ENCODE measurements at places on chromosomes 2 and 18. TPM values are rescaled to one million over a fixed set of nuclear protein-coding genes. Genes with fewer than 3 reads are reported as not detected.

- DNase-seq: no peak
These were observed 49.6 kb downstream of the COL5A2 start for GRCh38 chr2:189129971-189130370.

RETREG2 gene
- 111 TPM for total RNA-seq

DNA sequence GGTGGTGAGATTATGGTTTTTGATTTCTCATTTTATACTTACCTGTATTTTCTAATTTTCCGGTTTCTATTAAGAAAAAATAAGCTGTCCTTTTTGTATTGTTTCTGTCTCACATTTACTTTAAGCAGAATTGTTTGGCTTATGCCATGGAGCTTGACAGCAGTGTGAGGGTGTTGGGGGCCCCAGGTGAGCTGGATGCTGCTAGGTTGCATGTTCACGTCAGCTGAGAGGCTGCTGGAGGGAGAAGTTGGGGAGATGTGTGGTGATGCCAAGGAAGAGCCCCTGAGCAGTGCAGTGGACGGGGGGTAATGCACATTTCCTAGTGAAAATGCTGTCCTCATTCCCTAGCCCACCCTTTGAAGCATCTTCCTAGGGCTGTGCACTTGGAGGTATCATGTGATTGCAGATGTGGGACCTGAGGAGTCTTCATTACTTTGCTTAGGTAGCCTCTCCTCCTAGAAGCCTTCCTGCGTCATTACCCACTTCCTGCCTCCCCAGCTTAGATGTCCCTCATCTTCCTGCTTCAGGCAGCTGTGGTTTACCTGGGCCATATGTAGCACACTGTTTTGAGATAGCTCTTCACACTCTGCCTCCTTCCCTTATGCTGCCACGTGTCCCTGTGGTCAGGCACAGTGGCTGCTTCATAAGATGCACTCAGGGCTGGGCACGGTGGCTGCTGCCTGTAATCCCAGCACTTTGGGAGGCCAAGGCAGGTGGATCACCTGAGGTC is 16.2 kb downstream of the ATG16L1 start:
- DNase-seq: peak; percentile 95

DNA sequence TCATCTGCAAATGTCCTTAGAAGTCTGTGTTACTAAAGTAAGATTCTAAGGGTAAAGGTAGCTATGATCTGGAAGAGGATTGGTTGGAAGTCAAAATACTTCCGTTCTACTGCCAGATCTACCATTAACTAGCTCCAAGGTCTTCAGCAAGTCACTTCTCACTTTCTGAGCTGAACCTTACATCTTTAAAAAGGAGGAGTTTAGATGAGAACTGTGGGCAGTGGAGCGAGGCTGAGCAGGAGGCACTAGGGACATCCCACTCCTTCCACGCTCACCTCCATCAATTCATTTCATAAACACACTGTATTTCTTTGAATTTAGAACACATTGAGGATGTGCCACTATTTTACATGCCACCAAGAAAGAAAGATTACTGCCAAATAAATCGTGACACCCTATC is 143.0 kb downstream of the ABCA12 start:
- no peak for DNase-seq

- DNase-seq: no peak
These were observed 49.4 kb upstream of the PKDCC start for GRCh38 chr2:41998186-41999127.

SLC4A5 gene
- 1.6 TPM for total RNA-seq

NPPC gene
- total RNA-seq: 1.4 TPM

HOXD1 gene
- not detected for total RNA-seq

GRCh38 chr2:1544478-1545069 is 131.3 kb downstream of the TPO start:
- no peak for DNase-seq

- no peak for DNase-seq
These were observed 58.0 kb upstream of the TMEM163 start for GRCh38 chr2:134776836-134777235.

- DNase-seq: no peak
These were observed 1691.8 kb upstream of the SLC39A10 start for GRCh38 chr2:193965263-193965662.

DNA sequence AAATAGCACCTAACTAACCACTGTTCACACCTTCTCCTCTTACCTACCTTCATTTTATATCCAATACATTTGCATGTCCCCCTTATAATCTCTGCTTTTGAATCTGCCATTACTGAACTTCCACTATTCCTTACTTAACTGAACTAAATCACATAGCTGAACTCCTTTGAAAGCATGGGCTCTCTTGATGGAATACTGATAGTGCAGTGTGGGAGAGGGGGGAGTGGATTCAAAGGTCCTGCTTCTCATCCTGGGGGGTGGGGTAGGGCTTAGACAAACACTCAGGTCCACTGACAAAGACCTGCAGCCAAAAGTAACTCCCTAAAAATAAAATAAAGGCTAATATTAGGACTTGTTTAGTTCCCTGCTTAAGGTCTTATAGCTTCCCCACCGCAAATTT is 8.6 kb downstream of the MCEE start:
- DNase-seq: no peak

- peak; percentile 34 for DNase-seq
These were observed 210.0 kb downstream of the RBM43 start for GRCh38 chr2:151051574-151052220.

GRCh38 chr2:217331523-217332416 is 471.9 kb upstream of the TNP1 start:
- no peak for DNase-seq

TGFA gene
- 0.13 TPM for total RNA-seq

DNA sequence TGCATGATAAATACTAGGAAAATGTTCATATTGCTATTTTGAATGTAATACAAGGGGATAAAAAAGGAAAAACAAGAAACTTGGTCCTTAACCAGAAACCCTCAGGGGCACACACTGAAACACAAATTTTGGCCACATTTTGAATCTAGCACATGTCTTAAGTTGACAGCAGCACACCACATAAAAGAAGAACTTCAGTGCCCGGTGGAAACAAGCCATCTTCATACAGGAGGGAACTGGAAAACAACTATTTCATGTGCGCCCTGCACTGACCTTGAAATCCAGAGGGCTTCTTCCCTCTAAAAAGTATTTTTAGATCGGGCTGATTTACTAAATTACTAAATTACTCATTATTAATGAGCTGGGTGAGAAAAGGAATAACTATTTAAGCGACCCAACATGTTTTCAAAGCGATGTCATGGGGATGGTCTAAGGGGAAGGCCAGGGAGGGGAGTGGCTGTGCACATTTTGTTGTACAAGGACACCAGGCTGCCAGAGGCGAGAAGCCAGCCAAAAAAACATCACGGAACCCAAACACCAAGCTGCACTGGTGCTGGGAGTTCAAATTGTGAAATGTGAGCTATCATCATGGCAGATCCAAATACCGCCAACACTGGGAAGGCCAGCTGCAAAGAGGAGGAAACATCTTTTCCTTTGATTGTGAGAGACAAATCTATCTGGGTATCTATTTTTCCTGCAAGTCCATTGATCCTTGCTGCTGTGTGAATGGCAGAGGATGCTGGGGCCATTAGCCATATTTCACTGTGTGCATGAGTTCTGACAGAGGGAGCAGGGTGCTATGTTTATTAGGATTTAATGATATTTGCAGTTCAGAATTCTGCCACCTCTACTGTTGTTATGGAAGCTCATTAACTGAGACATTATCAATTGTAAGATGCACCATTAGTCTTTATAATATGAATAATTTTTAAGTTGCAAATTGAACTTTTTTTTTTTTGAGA is 150.7 kb upstream of the LMAN1 start:
- DNase-seq: no peak

DNA sequence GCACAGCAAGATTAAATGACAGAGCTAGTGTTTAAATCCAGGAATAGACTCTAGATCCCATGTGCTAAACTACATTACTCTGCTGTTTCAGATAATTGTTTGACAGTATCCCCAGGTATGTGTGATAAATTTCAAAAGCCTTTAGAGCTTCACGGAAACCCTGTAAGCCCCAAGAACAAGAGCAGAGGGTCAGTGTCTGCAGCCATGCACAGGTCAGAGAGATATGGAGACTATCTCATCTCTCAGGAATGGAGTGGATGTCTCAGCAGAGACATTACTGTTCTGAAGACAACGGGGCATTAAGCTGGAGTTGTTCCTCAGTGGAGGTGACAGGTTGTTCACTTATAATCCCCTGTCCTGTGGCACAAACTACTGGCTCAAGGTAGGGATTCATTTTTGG is 139.1 kb upstream of the FOSL2 start:
- no peak for DNase-seq

GRCh38 chr2:98869272-98869641 is 66.8 kb downstream of the CRACDL start:
- no peak for DNase-seq

GRCh38 chr2:105777506-105778055 is 32.9 kb downstream of the NCK2 start:
- DNase-seq: no peak

C1GALT1C1L gene
- not detected for total RNA-seq

DNA sequence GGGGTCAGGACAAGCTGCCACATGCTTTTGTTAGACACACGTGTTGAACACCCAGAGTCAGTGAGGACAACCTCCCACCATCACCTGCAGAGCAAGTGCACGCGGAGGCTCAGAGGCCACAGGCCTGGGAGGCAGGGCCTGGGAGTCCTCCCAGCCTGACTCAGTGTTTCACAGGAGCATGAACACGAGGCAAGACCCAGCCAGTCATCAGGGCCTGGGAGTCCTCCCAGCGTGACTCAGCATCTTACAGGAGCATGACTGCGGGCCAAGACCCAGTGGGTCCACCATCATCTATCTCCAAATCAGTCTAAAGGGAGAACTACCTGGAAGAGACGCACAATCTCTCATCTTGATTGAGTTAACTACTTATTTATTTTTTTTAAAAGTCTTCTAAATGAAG is 112.6 kb upstream of the PXDN start:
- DNase-seq: no peak

DNA sequence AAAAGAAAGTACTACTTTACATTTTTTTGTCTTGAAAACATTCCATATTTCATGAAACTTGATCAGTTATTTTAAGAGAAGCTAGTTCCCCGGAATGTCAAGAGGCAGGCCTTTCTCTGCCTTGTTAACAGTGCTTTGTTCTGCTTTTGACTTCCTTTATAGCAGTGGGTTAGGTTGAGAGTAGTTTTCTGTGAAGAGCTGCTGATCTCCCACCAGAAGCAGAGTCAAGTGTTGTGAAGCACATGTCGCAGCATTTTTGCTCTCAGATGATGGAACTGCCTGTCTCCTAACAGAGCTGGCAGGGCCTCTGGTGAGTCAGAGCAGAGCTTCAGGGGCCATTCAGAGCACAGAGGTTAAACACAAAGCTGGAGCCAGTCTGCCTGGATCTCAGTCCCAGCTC is 871.8 kb downstream of the SLC4A3 start:
- no peak for DNase-seq

SMCHD1 gene
- 137 TPM for total RNA-seq

GRCh38 chr2:128363934-128364361 is 45.3 kb upstream of the HS6ST1 start:
- no peak for DNase-seq

DNA sequence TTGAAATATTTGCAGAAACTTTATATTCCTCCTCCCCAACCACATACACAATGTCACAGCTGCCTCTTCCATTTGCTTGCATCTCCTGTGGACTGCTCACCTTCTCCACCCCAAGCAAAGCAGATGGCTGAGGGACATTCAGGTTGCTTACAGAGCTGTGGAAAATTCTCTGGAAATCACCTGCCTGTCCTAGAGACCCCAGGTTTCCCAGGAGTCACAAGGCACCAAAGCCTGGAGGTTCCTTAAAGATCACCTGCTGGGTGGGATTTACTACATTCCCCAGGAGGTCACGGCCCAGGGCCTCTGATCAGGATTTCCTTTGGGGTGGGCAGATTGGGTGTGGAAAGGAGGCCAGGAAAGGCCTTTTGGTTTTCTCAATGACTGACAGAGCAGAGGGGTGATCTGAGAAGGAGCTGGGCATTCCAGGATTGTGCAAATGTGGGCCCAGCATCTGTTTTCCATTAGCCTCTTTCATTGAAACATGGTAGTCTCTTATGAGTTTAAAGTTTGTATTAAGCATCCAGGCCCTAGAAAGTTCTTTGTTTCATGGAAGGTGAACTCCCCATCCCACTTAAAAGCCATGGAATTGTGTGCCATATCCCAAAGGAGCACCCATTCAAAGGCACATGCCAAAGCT is 410.7 kb upstream of the TNP1 start:
- DNase-seq: no peak

GRCh38 chr2:121304941-121305340 is 19.9 kb upstream of the TFCP2L1 start:
- no peak for DNase-seq

LIMS4 gene
- total RNA-seq: 0.97 TPM

DNA sequence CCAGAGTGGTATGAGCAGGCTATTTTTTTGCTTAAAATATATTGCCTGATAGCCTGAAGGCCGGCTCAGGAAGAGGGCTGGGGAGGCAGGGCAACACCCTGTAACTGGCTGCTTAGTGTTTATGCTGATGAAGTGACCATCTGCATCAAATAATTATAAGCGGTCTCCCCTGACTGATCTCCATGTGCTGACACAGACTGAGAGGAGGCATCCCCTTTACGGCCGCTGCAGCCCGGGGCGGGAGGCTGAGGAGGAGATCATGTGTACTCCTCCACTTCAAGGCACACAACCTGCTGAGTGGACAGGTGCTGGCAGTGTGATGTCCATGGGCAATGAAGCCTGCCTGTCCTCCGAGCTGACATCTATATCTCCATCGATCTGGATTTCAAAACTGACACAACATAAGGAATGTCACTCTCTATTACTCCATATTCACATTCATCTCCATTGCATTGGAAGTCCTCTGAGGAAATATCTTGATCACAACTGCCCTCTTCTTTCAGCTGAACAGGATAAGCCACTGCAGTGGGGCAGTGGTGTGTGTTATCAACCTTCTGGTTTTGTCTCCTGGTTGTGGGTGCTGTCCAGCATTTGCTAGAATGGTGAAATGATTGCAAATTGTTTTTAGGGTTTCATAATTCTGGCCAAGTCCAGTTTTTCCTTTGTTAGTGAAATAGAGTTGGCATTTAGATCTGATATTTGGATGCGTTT is 143.5 kb downstream of the AQP4 start:
- no peak for DNase-seq
